ENCODE measurements at places on chromosomes 2 and 18. TPM values are rescaled to one million over a fixed set of nuclear protein-coding genes. Genes with fewer than 3 reads are reported as not detected.
A peak's percentile ranks its signal among the peaks of the same experiment; 100 is the strongest.

GRCh38 chr2:81644189-81644588 is 1339.6 kb upstream of the LRRTM1 start:
- H3K27ac ChIP-seq, result no peak overlapping the region
- H3K4me1 ChIP-seq, result no peaks in the 10 kb centered on the region
- H3K27me3 ChIP-seq, result no peaks in the 10 kb centered on the region

GRCh38 chr18:3655254-3656050 is 205.5 kb downstream of the TGIF1 start:
- no peak overlapping the region for H3K4me3 ChIP-seq
- no peaks in the 10 kb centered on the region for H3K27me3 ChIP-seq
- no peaks in the 10 kb centered on the region for H3K4me1 ChIP-seq

- no peaks in the 10 kb centered on the region for H3K4me1 ChIP-seq
- no peak overlapping the region for H3K4me3 ChIP-seq
- H3K27me3 ChIP-seq, result no peaks in the 10 kb centered on the region
- no peak for DNase-seq
These were observed 59.4 kb downstream of the MALT1 start for GRCh38 chr18:58730618-58731017.

Gene IL36A
- total RNA-seq, result 2.7 TPM

Gene MOGAT1
- not detected for total RNA-seq

- no peaks in the 10 kb centered on the region for H3K27me3 ChIP-seq
- no peak overlapping the region for H3K4me3 ChIP-seq
- no peak overlapping the region for H3K27ac ChIP-seq
- DNase-seq, result no peak
- H3K36me3 ChIP-seq, result no peaks in the 10 kb centered on the region
These were observed 34.4 kb upstream of the RAPGEF4 start for GRCh38 chr2:172701250-172701649.

DNA sequence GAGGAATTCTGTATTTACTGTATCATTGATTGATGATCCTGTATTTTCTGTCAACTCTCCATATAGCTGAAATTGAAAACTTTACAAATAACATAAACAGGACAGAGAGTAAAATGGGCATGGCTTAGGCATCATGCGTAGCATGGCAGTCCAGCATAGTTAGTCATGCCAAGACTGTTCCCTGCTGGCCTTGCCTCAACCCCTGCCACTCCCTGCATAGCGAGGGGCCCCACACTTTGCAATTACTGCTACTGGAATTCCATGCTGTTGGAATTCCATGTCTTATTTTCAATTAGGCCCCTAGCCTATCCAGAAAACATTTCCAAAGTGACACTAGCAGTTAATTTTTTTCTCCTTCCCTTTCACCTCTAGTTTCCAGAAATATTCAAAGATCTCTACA is 15.1 kb upstream of the SOX11 start:
- no peak overlapping the region for H3K4me3 ChIP-seq
- no peaks in the 10 kb centered on the region for H3K27me3 ChIP-seq
- H3K36me3 ChIP-seq, result no peaks in the 10 kb centered on the region
- no peak for DNase-seq

Gene ALPI
- total RNA-seq, result not detected

Gene OR6B2
- total RNA-seq, result not detected

- H3K27ac ChIP-seq, result peak overlapping the region; percentile 48
- H3K27me3 ChIP-seq, result no peaks in the 10 kb centered on the region
- H3K4me3 ChIP-seq, result no peak overlapping the region
- peaks cover 13% of the 10 kb centered on the region for H3K4me1 ChIP-seq
These were observed 212.0 kb upstream of the NABP1 start for GRCh38 chr2:191465766-191466420.

DNA sequence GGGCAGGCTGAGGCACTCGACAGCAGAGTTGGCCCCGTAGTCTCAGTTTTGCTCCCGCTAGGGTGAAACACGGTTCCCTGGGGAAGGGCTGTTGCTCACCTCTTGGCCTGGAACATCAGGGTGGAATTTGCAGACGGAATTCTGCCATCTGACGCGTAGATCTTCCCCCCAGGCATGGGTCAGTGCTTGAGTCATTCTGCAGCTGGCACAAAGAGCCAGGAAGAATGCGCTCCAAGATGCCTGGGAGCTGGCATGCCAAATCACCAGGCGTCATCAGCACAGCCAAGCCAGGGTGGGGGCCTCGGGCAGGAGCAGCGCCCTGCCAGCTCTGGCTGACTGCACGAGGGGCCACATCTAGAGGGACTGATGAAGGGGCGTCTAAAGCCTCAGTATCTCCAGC is 42.7 kb downstream of the ODC1 start:
- no peaks in the 10 kb centered on the region for H3K27me3 ChIP-seq
- no peaks in the 10 kb centered on the region for H3K36me3 ChIP-seq
- no peak for DNase-seq

DNA sequence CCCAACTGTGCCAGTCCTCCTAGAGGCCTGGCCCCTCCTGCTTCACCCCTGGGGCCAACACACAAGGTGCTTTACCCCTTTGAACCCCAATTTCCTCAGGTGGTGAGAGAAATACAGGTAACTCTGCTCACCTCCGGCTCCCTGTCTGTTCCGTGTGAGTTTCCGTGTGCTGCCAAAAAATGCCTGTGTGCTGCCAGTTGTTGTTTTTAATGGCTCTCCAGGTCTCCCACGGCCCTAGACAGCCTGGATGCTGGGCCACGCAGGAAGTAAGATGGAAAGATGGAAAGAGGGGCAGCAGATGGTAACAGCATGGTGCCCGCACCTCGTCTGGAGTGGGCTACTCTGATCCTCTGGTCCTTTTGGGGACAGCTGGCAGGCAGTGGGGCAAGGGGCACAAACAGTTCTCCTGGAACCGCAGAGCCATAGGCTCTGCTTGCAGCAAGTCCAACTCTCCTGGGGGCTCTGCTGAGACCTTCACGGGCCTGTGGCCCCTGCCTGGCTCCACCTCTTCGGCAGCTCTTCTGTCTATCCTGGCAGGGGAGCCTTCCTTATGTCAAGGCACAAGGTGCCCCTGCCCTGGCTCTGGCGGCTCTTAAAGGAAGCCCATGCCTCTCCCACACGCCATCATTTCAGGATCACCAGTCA is 4.3 kb upstream of the ARHGEF4 start:
- DNase-seq, result no peak
- H3K27me3 ChIP-seq, result peaks cover 4% of the 10 kb centered on the region
- peaks cover 11% of the 10 kb centered on the region for H3K4me1 ChIP-seq
- H3K27ac ChIP-seq, result no peak overlapping the region
- H3K4me3 ChIP-seq, result no peak overlapping the region
- no peaks in the 10 kb centered on the region for H3K36me3 ChIP-seq

- no peak overlapping the region for H3K27ac ChIP-seq
- H3K4me3 ChIP-seq, result no peak overlapping the region
- H3K4me1 ChIP-seq, result no peaks in the 10 kb centered on the region
- H3K36me3 ChIP-seq, result no peaks in the 10 kb centered on the region
- DNase-seq, result no peak
These were observed 376.1 kb upstream of the SOX11 start for GRCh38 chr2:5316001-5316490.

- no peak for DNase-seq
- H3K27me3 ChIP-seq, result no peaks in the 10 kb centered on the region
These were observed 4.1 kb upstream of the GORASP2 start for GRCh38 chr2:170924969-170925368.

- H3K36me3 ChIP-seq, result no peaks in the 10 kb centered on the region
- no peak overlapping the region for H3K27ac ChIP-seq
- DNase-seq, result no peak
- H3K4me1 ChIP-seq, result no peaks in the 10 kb centered on the region
These were observed 243.0 kb downstream of the CELF4 start for GRCh38 chr18:37322492-37323035.

GRCh38 chr2:60565472-60565871 is 12.0 kb upstream of the BCL11A start:
- no peaks in the 10 kb centered on the region for H3K36me3 ChIP-seq
- H3K27me3 ChIP-seq, result no peaks in the 10 kb centered on the region
- no peak overlapping the region for H3K4me3 ChIP-seq
- no peaks in the 10 kb centered on the region for H3K4me1 ChIP-seq
- DNase-seq, result no peak

GRCh38 chr18:25010623-25011374 is 341.2 kb downstream of the ZNF521 start:
- H3K4me3 ChIP-seq, result no peak overlapping the region
- H3K4me1 ChIP-seq, result no peaks in the 10 kb centered on the region
- no peaks in the 10 kb centered on the region for H3K27me3 ChIP-seq
- no peak overlapping the region for H3K27ac ChIP-seq
- no peaks in the 10 kb centered on the region for H3K36me3 ChIP-seq
- no peak for DNase-seq

DNA sequence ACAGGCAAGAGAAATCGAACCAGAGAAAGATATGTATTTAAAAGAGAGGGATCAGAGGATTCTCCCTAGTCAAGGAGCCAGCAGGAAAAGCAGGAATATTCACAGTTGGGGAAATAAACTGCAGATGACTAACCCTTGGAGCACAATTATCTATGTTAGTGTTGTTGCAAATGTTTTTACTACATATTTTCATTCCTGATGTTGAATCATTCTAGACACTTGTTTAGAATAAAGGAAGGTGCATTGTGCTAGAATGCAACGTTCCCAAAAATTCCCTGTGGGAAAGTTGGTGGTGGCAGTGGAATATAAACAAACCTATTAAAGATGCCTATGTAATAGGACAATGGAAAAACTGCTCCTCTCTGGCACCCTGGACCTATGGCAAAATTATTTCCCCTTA is 63.3 kb downstream of the DTNA start:
- H3K36me3 ChIP-seq, result no peaks in the 10 kb centered on the region
- no peak overlapping the region for H3K27ac ChIP-seq
- DNase-seq, result no peak
- no peak overlapping the region for H3K4me3 ChIP-seq
- H3K4me1 ChIP-seq, result no peaks in the 10 kb centered on the region

- no peaks in the 10 kb centered on the region for H3K36me3 ChIP-seq
- H3K27me3 ChIP-seq, result no peaks in the 10 kb centered on the region
- H3K27ac ChIP-seq, result no peak overlapping the region
- no peak overlapping the region for H3K4me3 ChIP-seq
- no peak for DNase-seq
- H3K4me1 ChIP-seq, result no peaks in the 10 kb centered on the region
These were observed 329.3 kb downstream of the TXNL1 start for GRCh38 chr18:56309104-56309503.

- H3K27me3 ChIP-seq, result no peaks in the 10 kb centered on the region
- no peak for DNase-seq
- H3K27ac ChIP-seq, result no peak overlapping the region
- peaks cover 73% of the 10 kb centered on the region for H3K4me1 ChIP-seq
- H3K36me3 ChIP-seq, result no peaks in the 10 kb centered on the region
These were observed 41.3 kb upstream of the SLC1A4 start for GRCh38 chr2:64947885-64948284.

- H3K4me1 ChIP-seq, result peaks cover 32% of the 10 kb centered on the region
- H3K4me3 ChIP-seq, result no peak overlapping the region
- no peak overlapping the region for H3K27ac ChIP-seq
- H3K27me3 ChIP-seq, result no peaks in the 10 kb centered on the region
- DNase-seq, result no peak
- no peaks in the 10 kb centered on the region for H3K36me3 ChIP-seq
These were observed 23.5 kb downstream of the C1D start for GRCh38 chr2:68039317-68039716.

- peak overlapping the region; percentile 17 for H3K27ac ChIP-seq
- H3K4me1 ChIP-seq, result peaks cover 36% of the 10 kb centered on the region
- no peaks in the 10 kb centered on the region for H3K36me3 ChIP-seq
- DNase-seq, result peak; percentile 96
- H3K4me3 ChIP-seq, result peak overlapping the region; percentile 25
These were observed 90.7 kb upstream of the CTDP1 start for GRCh38 chr18:79588636-79589481.

Gene PJVK
- total RNA-seq, result 4.9 TPM

Gene AP1S3
- total RNA-seq, result 9.8 TPM

DNA sequence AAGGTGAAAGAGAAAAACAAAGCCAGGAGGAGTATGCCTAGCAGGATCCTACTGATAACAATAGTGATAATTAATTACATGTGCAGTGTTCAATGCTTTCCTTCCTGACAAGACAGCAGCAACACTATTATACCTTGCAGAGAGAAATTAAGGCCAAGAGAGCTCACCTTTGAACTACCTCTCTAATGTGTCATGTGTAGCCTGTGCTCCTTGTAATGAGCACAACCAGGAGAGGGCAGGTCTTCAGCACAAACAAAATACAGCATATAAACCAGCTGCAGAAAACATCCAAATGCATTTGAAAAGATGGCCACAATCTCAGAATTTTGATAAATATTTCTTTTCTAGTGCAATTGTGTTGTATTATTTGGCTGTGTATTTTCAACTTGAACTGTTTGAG is 1425.7 kb downstream of the DSC3 start:
- no peaks in the 10 kb centered on the region for H3K4me1 ChIP-seq
- DNase-seq, result no peak
- no peaks in the 10 kb centered on the region for H3K27me3 ChIP-seq
- no peak overlapping the region for H3K4me3 ChIP-seq

GRCh38 chr2:8544171-8544785 is 137.6 kb upstream of the ID2 start:
- H3K4me3 ChIP-seq, result no peak overlapping the region
- no peaks in the 10 kb centered on the region for H3K27me3 ChIP-seq
- no peak for DNase-seq
- peaks cover 39% of the 10 kb centered on the region for H3K4me1 ChIP-seq
- H3K36me3 ChIP-seq, result no peaks in the 10 kb centered on the region
- peak overlapping the region; percentile 47 for H3K27ac ChIP-seq

Gene UNC80
- total RNA-seq, result 0.25 TPM

Gene NOSTRIN
- 30.0 TPM for total RNA-seq

DNA sequence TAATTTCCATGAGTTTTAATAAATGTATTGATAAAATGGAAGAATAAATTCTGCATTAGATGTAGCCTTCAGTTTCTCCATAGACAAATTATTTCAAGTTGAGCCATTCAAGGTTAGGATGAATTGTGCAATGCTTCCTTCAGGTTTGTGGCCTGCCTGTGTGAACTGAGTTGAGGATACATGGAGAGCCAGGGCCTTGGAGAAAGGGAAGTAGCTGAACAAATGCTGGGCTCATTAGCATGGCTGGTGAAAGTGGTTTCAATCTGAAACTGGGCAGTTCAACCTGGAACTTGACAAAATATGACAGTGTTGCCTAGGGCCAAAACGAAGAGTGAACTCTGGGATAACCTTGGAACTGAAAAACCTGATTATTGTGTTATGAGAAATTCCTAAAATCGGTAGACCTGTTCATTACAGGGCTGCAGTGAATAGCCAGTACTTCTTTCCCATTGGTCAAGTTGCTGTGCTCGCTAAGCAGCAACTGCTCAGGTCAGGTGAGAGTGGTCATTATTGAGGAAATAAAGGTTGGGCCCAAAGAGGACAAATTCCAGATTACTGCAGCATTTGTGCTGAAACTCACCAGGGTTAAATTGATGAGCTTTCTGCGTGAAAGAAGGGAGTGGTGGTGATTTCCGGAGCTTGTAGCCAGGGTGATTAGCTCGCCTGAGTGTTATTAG is 12.7 kb downstream of the INPP1 start:
- H3K4me1 ChIP-seq, result peaks cover 84% of the 10 kb centered on the region
- H3K36me3 ChIP-seq, result no peaks in the 10 kb centered on the region
- peak overlapping the region; percentile 22 for H3K27ac ChIP-seq
- DNase-seq, result no peak
- H3K27me3 ChIP-seq, result no peaks in the 10 kb centered on the region
